ENCODE measurements at places on chromosomes 1 and 21. TPM values are rescaled to one million over a fixed set of nuclear protein-coding genes. Genes with fewer than 3 reads are reported as not detected.

DIO1 gene
- not detected for polyA plus RNA-seq

SLC37A1 gene
- polyA plus RNA-seq: 3.2 TPM

PSMB2 gene
- 145 TPM for polyA plus RNA-seq

APOBEC4 gene
- polyA plus RNA-seq: not detected

CYYR1 gene
- 3.4 TPM for polyA plus RNA-seq

LRRC3 gene
- 1.3 TPM for polyA plus RNA-seq

AXDND1 gene
- 0.09 TPM for polyA plus RNA-seq

UBXN10 gene
- polyA plus RNA-seq: 0.06 TPM

TMEM82 gene
- not detected for polyA plus RNA-seq

CAMTA1 gene
- 86.7 TPM for polyA plus RNA-seq

PCSK9 gene
- polyA plus RNA-seq: 163 TPM

TMOD4 gene
- 0.45 TPM for polyA plus RNA-seq

FAAH gene
- 9.2 TPM for polyA plus RNA-seq

COL9A2 gene
- 26.6 TPM for polyA plus RNA-seq

KISS1 gene
- polyA plus RNA-seq: not detected

FOXD3 gene
- not detected for polyA plus RNA-seq
